Adipocyte (in vitro differentiated cells): ENCODE measurements at places on chromosomes 5 and 9.

GRCh38 chr5:149152317-149152746 lies 11.0 kb downstream of the ABLIM3 start:
- DNase-seq: no peak

- DNase-seq: peak; percentile 47
Observed at GRCh38 chr9:114824110-114824509, 18.3 kb upstream of the TNFSF15 start.

- DNase-seq: no peak
Observed at GRCh38 chr5:171849585-171850323, 64.1 kb downstream of the SMIM23 start.

DNA sequence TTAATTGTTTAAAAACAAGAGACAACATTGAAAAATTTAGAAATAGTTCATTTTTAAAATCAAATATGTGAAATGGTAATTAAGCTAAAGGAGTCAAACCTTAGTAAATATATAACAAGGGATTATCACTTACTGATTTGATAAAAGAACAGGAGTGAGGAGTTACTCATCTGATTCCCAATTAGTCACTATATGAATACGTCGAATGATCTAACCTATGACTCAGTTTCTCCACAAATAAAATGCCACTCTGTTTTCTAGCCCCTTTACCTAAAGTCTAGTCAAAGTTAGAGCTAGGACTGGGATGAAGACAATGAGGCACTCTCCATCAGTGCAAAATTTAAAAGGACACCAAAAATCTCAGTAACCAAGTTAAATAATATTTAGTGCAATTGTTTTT lies 70.4 kb upstream of the RASEF start:
- DNase-seq: no peak

- DNase-seq: no peak
Observed at GRCh38 chr9:98778711-98779530, 17.4 kb downstream of the ANKS6 start.

DNA sequence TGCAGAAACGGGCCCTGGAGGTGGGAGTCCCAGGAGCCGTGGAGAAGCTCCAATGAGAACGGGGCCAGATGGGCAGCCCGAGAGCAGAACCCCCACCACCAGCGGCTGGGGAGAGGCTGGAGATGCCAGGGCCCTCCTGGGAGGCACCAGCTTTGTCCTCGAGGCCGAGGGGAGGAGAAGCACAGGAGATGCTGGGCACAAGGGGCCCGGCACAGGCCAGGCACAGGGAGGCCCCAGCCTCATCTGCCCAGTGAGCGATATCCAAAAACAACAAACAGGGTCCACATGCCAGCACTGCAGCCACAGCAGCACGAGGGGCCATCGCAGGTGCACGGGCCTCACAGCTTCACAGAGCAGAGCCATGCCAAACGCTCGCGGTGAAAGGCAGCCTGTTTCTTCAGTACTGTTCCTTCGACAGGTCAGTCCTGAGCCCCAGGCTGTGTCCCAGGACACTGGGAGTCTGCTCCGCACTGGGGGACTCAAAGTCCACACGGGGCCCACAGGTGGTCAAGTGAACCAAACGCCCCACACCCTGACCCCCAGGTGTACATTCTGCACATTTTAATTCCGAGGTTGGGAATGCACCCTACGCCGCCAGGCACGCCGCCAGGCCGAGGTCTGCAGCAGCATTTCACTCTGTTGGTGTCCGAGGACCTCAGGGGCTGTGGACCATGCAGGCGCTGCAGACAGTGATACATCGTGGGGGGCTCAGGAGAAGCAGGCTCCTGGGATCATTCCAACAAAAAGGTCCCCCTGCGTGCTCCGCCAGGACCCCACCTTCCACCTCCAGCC lies 9.5 kb downstream of the LPCAT1 start:
- DNase-seq: no peak

DNA sequence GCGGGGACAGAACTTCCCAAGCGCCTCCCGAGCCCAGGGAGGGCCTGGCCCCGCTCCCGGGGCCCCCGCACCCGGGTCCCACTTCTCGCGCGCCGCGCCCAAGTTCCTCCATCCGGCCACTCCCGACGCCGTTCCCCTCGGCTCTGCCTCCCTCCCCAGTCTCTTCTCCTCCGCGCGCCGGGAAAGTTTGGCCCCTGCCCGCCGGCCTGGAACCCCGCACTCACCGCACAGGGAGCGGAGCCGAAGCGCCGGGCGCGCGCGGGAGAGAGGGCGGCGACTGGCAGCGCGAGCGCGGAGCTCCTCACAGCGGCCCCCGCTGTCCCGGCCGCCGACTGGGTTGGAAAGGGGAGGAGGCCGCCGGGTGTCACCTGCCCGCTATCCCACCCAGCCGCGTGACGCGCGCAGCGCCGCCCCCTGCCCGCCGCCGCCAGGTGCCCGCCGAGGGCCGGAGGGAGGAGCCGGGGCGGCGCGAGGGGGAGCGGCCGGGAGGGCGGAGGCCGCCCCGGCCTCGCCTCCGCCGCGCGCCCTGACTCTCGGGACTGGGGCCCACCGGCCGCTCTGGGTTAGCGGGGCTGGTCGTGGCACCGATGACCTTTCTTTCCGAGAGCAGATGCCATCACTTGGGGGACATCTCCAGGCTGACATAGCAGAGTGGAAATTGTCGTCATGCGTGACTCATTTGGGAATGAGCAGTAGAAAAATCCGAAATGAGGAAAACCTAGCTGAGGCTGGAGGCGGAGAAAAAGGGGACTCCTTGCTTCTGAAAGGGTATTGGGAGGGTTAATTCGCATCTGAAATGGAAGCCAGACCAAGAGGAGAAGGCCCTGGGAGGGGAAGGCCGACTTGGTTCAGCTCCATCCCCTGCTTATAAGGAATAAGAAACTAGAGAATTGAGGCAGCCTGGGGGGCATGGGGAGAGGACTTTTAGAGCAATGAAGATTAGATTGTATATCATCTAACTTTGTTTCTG lies at the start of gene ELOVL7:
Gene ELOVL7, minus strand, starts transcription at position 334 of the 970 bp plus-strand sequence. CDS start 56,872 bp downstream, outside the sequence.
- peak; percentile 67 for DNase-seq

DNA sequence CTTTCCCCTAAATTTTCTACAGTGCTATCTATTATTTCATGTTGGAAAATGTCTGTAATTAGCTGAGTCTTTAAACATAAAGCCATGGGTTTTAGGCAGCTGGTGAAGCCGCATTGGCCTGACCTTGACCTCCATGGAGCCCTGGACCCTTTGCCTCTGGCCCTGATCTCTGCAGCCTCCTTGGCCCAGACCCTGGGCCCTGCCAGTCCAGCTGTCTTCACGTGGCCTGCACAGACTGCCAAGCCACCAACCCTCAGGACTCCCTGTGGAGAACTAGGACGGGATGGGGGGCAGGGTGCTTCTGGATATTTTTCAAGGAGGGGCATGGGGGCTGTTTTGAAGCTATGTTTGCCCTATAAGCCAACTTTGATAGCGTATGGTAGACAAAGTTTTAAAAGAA lies 29.8 kb upstream of the PPARGC1B start:
- no peak for DNase-seq

GRCh38 chr9:121596515-121596914 lies 54.9 kb upstream of the DAB2IP start:
- no peak for DNase-seq

DNA sequence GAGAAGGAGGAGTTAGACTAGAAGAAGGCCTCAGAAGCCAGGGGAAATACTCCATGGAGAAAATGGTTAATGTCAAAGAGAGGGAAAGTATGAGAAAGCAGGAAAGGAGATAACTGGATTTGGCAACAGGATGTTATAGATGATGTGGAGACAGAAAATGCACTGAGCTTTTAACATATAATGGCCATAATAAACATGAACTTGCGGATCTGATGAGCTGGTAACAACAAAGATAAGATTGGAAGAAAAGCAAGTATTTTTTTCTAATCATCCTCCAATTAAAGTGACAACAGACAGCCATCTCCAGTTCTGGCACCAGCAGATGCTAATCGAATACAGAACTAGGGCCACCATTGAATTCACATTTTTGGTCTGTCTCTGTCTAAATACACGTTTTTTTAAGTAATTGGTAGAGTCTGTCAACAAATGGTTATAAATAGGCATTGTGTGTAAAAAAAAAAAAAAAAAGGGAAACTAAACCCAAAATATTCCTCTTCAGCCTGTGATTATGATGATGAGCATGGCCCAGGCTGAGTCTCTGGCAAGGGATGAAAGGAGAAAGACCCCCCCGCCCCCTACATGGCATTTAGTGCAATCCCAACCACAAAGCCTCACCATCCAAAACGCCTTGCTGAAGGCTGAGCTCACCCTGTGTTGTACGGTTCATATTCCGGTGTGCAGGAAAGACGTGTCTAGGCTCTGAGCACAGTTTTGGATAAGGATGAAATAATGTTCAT lies 149.5 kb upstream of the LHFPL2 start:
- DNase-seq: no peak

DNA sequence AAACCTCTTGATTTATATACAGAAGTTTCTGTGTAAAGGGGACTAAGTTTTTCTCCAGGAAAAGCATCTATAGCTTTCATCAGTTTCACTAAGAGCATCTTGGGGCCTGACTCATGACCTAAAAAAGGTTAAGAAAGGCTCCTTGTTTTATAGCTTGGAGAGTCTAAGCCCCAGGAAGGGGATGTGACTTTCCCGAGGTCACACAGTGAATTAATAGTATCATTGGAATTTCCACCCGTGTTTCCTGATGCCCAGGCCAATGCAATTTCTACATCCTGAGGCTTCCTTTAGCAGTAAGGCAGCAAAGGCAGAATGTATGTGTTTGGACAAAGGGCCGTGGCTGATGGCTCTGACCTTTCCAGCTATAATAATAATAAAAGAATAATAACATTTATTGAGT lies 8.6 kb downstream of the MORN5 start:
- DNase-seq: no peak

- DNase-seq: no peak
Observed at GRCh38 chr5:172632346-172633092, 8.5 kb upstream of the NEURL1B start.

GRCh38 chr5:172313915-172314314 lies 30.4 kb upstream of the UBTD2 start:
- no peak for DNase-seq

DNA sequence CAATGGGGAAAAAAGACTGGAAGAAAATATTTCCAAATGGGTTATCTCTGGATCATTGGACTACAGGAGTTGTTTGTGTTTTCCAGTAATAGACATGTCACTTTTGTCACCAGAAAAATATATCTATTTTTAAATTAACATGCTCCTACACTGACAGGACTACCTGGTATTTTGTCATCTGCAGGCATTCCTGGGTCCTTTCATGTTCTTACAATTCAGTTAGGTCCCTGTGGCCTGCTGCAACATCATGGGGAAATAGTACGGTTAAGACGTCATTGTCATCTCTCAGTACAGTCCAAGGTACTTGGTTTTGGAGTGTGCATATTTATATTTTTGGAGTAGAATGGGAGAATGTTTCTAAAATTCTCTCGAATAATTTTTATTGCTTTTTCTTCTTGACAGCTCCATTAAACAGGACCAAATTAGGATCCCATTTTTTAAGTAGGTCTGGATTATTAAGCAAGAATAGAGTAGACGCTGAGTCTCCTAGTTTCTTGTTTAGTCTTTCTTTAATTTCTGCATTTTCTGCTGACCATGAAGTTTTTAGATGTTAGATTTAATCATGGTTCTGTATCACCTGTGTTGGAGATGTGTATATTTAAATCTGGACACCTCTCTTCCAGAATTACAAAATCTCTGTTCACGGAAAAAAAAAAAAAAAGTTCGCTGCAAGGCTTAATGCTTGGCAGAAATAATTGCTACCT lies 46.9 kb downstream of the SLC22A5 start:
- DNase-seq: no peak

DNA sequence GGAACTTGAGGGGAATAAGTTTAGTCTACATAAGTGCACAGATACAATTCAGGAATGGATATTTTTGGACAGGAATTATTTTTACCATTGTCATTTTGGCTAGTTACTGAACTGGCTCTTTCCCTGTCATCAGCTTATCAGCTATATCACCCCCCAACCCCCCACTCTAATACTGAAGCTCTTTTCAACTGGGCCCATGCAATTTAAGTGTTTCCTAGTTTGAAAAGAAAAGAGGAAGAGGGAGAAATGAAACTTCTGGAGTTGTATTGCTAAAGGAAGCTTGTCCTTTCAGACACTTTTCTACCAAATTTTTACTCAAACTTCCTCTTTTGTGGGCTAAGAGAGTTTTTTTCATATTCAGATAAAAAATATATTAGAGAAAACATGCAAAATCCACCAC lies 18.5 kb upstream of the TIMD4 start:
- no peak for DNase-seq

GRCh38 chr5:122404018-122404417 lies 92.0 kb downstream of the SNCAIP start:
- DNase-seq: no peak

- no peak for DNase-seq
Observed at GRCh38 chr9:109802491-109802890, 22.5 kb downstream of the PALM2AKAP2 start.

DNA sequence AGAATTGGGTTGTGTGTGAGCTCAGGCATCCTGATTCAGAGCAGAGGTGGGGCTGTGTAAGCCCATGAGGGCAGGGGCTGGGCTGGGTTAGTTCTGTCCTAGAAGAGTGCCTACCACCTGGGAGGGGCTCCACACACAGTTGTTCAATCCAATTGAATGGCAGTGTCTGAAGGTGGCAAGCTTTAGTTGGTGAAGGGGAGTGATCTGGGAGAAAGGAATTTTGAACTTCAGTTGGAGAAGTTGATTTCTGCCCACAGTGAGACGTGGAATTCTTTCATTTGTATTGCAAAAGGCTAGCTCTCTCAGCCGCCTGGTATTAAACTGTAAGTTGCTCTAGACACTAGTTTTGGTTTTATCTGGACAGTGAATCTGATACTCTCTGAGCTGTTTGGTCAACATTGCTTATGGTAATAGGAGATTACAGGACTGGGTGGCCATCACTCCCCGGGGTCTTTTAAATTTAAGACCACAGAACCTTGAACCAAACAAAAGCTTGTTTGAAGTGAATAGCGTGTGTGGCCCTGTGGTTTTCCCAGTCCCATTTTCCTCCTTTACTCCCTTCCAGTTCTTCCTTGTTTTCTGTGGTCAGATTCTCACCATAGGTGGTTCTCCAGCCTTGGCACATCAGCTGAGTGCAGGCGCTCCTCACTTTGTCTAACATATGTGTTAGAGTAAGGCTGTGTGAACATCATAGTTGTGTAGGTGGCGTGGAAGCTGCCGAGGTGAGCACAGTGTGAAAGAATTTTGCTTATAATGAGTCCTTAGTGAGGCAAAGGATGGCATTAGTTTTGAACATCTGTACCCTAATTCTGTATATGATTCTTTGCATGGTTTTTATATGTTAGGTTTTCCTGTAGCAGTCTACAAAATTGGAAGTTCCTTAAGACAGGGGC lies 78.0 kb downstream of the ARHGAP26 start:
- peak; percentile 83 for DNase-seq

DNA sequence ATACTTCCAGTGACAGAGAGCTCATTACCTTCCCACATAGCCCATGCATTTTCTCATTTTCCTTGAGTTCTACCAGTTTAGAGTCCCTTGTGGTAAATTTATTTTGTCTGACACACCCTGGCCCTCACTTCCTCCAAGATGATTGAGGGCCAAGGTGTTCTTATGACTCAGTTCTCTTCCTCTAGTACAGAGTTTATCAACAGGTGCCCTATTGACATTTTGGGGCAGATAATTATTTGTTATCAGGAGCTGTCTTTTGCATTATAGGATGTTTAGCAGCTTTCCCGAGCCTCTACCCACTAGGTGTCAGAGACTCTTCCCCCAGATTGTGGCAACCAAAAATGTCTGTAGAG lies 7.1 kb downstream of the SLC36A3 start:
- DNase-seq: no peak

DNA sequence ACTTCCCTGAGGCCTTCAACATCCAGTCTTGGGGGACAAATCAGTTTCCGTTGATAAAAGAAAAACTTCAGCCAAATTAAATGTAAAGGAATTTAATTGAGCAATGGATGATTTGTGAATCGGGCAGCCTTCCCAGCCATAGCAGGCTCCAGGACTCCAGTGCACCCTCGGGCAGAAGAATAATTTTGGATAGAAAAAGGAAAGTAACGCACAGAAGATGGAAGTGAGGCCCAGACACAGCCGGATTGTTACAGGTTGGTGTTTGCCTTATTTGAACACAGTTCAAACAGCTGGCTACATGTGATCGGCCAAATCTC lies 19.1 kb downstream of the MRPL36 start:
- peak; percentile 9 for DNase-seq
